Stimulated activated CD4-positive, alpha-beta T cell treated with anti-CD3 and anti-CD28 coated beads, Interleukin-15, amount 100 ng/mL, for 24 hours (primary cell): ENCODE measurements at places on chromosomes 3 and 15.

DNA sequence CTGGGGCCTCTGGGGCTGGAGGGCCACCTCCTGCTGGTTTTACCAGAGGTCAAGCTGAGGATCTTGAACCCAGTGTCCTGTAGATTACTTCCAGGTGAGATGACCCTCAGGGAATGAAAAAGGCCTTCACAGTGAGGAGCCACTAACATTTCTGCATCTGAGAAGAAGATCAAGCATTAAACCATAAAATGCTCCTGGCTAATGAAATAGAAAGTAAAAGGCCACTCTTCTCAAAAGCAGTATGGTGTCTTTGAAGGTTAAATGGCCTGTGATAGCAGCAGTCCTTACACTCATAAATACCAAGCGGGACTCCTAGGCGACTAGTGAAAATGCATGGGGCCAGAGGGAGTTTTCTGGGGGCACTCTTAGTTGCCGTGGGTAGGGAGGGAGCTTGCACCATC is 47.0 kb upstream of the RGMA start:
- DNase-seq = no peak

GRCh38 chr3:45312836-45313493 is 75.4 kb upstream of the LARS2 start:
- DNase-seq = no peak

GRCh38 chr15:64915518-64916227 is 4.0 kb downstream of the ANKDD1A start:
- no peak for DNase-seq

DNA sequence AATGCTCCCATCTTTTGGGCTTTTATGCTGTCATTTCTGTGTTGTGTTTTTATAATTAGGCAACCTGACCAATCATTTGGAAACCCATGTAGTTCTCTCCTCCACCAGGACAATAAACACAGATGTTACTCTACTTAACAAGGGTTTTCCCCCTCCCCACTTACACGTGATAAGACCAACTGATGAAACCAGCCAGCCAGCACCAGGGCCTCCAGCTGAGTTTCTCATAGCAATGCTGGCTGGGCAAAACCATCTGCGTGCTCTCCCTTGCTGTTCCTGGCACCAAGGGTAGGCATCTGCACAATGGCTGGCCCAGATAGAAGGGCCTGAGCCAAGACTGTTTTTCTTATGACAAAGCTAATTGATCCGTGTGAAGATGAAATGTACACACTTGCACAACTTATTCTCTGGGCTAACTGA is 310.4 kb downstream of the PLCL2 start:
- DNase-seq = peak; percentile 20

DNA sequence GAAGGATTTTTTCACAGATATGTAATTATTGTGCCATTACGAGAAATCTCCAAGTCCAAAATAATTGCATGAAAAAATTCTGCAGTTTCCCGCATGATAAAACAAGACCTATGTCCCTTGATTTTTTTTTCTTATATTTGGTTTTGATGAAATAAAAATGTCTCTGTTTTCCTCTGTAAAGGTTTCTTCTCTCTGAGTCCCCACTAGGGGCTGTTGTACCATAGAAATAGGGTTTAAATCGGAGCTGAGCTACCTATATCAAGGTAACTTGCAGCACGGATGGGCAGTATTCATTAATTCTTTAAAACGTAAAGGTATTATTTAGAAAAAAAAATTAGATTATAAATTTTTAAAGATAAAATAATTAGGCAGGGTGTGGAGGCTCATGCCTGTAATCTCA is 66.6 kb upstream of the IGF1R start:
- no peak for DNase-seq

- DNase-seq = no peak
Measured at GRCh38 chr3:56144805-56145204, 323.5 kb downstream of the ERC2 start.

DNA sequence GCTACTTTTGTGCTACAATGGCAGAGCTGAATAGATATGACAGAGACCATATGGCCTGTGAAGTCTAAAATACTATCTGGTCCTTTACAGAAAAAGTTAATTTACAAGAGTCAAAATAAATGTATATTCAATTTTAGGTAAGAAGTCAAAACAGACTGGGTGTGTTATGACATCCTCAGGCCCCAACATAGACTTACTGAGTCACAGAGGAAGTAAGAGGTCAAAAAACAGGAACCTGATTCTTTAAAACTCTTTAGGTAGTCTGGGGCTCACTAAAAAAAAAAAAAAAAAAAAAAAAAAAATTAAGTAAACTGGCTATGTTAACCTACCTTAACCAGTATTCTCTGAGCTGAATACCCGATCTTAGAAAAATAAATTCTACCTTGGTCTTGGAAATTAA is 13.1 kb downstream of the DNAAF4 start:
- no peak for DNase-seq
